ENCODE measurements at places on chromosomes 13 and 19. TPM values are rescaled to one million over a fixed set of nuclear protein-coding genes. Genes with fewer than 3 reads are reported as not detected.

RYR1 gene
- 4.8 TPM for total RNA-seq

ZNF681 gene
- not detected for total RNA-seq

MLNR gene
- 0.50 TPM for total RNA-seq

C13orf42 gene
- not detected for total RNA-seq

FLT3LG gene
- 0.92 TPM for total RNA-seq

ZNF253 gene
- total RNA-seq: not detected

PRSS57 gene
- total RNA-seq: not detected

ZNF93 gene
- not detected for total RNA-seq

LILRA6 gene
- 0.06 TPM for total RNA-seq

PSG3 gene
- 0.15 TPM for total RNA-seq

CGB1 gene
- total RNA-seq: 0.20 TPM

OR10H1 gene
- not detected for total RNA-seq

PDE4C gene
- 0.15 TPM for total RNA-seq

ELL gene
- total RNA-seq: 5.6 TPM

ZNF525 gene
- total RNA-seq: 0.35 TPM

ATP8A2 gene
- total RNA-seq: not detected

RNF17 gene
- total RNA-seq: not detected

DCT gene
- not detected for total RNA-seq

All from A549 treated with CORT108297 at 1 μM for 4 hours (cell line).